Suprapubic skin (tissue), 4 donors: ENCODE measurements at places on chromosomes 12 and 14.

DNA sequence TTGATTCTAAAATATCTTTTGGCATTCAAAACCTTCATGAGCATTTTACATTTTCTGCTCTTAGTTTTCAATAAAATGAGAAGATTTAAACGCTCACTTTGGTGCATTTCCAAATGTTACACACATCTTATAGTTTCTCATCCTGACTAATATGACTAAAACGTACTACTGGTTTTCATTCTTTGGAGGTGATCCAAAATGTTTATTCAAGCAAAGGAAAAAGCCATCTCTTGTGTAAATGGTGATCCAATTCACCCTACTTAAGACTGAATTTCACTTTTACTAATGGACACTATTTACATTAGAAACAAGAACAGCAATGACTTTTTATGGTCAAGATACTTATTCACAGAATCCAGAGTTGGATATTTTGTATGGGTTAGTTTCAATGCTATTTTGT, 86.6 kb downstream of the KITLG start:
- no peak for DNase-seq

DNA sequence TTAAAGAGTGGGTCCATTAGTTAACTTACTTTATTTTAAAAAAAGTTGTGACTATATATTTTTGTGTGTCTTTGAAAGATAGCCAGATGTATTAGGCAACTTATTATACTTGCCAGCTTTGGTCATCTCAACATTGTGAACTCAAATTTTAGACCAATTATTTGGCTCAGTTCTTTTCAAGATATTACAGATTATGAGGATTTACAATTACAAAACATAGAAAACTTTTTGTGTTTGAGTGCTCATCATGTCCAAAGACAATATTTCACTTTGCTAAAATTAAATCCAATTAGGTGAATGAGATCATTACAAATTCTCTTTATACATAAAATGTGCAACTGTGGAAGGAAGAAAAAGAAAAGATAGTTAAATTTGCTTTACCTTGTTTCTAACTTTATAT, 18.3 kb upstream of the PDE3A start:
- no peak for DNase-seq

- DNase-seq = no peak
Measured at GRCh38 chr14:21256539-21257393, 12.5 kb downstream of the HNRNPC start.

- no peak for DNase-seq
Measured at GRCh38 chr14:102500158-102500662, 9.4 kb downstream of the ANKRD9 start.

DNA sequence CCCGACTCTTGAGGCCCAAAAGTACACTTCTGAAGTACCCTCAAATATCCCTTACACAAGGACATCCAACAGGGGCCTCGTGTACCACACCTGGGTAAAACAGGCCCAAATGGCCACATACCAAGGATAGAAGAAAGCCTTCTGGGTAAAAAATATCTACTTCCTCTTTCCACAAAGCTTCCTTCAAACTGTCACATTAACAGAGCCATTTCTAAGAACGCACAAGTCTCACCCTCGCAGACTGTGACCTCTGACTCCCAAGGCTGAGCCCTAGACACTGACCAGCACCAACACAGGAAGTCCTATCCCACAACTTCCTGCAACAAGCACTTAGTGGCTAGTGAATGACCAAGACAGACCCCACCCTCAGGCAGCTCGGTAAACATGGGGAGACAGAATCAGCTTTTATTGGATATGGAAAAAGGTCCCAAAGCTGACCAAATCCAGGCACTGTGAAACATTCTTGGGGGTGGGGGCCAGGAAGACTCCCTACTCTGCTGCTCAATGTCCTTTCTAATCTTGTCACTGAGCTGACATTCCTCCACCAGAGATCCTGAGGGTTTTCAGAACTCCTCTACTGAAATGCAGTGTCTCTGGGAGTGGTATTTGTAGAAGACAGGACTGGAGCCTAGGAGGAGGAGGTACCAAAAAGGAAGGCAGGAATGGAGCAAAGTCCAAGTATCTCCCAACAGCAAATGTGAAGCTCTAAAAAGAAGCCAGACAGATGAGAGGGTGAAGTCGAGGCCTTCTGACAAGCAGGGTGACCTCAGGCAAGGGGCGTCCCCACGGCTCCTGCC, 15.9 kb downstream of the KCTD10 start:
- no peak for DNase-seq

DNA sequence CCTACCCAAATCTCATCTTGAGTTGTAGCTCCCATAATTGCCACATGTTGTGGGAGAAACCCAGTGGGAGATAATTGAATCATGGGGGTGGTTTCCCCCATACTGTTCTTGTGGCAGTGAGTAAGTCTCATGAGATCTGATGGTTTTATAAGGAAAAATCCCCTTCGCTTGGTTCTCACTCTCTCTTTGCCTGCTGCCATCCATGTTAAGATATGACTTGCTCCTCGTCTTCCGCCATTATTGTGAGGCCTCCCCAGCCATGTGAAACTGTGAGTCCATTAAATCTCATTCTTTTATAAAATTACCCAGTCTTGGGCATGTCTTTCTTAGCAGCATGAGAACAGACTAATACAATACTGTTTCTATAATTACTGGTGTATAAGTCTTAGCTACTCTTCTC, 6.5 kb upstream of the BCAT1 start:
- no peak for DNase-seq

DNA sequence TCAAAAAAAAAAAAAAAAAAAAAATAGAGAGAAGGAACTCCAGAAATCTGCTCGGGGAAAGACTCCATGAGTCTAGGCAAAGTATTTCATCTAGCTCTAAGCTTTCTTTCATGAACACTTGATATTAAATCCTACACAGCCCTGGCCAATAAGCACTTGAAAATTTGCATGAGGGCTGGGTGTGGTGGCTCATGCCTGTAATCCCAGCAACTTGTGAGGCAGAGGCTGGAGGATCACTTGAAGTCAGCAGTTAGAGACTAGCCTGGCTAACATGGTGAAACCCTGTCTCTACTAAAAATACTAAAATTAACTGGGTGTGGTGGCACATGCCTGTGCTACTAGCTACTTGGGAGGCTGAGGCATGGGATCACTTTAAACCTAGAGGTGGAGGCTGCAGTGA, 13.1 kb upstream of the METAP2 start:
- DNase-seq = no peak

- no peak for DNase-seq
Measured at GRCh38 chr14:29799464-29800095, 128.1 kb downstream of the PRKD1 start.

DNA sequence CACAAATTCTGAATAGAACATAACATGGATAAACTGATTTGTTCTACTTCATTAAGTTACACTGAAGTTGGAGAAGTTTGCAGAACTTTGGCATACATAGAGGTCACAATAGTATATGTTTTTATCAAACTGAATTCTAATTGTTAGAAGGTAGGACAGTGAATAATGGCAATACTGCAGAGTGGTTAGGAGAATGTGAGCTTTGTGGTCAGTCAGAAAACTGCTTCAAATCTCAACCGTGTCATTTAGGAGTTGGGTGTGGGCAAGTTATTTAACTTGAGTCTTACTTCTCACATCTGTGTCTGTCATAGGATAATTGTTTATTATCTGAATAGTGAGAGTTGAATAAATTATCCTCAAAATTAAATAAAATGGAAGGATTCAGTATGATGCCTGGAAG, 374.6 kb upstream of the SYT1 start:
- DNase-seq = no peak

- DNase-seq = no peak
Measured at GRCh38 chr12:117105902-117106301, 6.7 kb upstream of the TESC start.

DNA sequence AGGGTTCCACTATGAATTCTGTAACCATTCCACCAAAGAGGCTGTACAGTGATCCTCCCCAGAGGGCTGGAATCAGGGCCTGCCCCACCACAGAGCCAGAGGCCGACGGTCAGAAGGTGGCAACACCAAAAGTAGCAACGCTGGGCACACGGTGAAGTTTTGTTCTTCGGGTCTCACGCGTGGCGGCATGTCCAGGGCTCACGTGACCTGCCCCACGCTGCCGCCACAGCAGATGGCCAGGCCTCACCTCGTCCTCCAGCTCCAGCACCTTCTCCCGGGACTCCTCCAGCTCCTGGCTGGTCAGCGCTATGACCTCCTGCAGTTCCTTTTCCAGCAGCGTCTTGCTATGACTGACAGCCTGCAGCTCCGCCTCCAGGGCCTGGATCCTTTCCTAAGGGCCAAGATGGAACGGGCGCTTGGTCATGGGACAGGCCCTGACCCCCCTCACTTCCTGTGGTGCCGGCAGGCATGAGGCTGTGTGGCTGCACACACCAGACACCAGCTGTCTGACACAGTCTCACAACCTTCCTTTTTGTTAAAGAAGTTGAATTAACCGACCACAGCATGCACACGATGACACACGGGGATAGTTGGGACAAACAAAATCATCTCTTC, 22.4 kb upstream of the ANKLE2 start:
- no peak for DNase-seq

GRCh38 chr12:7793211-7793610, 4.0 kb downstream of the NANOG start:
- no peak for DNase-seq

- DNase-seq = no peak
Measured at GRCh38 chr14:20697273-20698017, 8.9 kb downstream of the ANG start.

DNA sequence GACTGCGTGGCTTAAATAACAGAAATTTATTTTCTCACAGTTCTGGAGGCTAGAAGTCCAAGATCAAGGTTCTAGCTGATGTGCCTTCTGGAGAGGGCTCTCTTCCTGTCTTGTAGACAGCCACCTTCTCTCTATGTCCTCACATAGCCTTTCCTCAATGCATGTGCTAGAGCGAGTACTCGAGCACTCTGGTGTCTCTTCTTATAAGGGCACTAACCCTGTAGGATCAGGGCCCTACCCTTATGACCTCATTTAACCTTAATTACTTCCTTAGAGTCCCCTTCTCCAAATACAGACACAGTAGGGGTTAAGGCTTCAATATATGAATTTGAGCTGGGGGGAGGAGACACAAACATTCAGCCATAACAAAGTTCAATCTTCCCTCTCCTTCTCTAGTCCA, 10.2 kb downstream of the DHH start:
- no peak for DNase-seq

DNA sequence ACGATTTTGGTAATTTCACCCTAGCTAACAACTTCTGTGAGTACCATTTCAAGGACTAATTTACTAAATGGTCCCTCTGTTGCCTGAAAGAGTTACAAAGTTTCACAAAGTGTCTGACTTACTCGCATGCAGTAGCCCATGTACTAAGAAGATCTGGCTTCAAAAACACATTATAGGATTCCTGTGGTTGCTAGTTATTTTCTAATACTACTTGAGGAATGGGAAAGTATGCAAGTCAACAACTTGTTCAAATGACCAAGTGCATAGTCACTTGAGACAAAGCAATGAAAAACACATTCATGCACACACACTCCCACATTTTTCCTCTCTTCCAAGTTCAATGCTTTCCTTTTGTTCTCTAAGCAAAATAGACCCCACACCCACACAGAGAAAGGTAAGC, 219.7 kb upstream of the TMPO start:
- no peak for DNase-seq

GRCh38 chr14:69084023-69084422, 68.9 kb downstream of the DCAF5 start:
- no peak for DNase-seq

DNA sequence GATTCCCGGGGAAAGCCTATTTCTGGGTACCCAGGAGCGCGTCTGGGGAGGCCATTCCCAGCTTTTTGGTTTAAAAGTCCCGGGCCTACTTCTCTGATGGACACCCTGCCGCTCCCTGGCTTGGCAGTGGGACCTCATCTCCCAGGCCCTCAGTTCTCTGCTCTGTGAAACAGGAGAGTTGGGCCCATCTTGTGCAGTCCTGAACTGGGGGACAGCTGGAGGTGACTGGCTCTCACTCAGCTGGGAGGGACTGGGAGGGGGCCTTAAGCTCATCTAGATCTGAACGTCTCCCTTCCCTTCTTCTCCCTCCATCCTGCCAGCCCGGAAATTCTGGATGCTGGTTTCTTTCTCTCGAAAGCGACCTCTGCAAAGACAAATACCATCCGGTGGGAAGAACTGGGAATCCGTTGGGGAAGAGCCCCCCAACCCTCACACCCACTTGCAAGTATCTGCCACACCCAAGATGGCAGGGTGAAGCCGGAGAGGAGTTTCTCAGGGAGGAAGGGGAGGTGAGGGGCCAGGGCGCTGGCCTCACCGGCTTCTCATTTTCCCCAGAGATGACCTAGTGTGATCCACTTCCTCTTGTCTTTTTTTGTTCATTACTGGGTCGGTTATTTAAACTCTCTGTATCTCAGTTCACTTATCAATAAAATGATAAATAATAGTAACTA, 1.4 kb downstream of the RIN3 start:
- DNase-seq = no peak
